ENCODE measurements at places on chromosomes 1 and 21.
A peak's percentile ranks its signal among the peaks of the same experiment; 100 is the strongest.

DNA sequence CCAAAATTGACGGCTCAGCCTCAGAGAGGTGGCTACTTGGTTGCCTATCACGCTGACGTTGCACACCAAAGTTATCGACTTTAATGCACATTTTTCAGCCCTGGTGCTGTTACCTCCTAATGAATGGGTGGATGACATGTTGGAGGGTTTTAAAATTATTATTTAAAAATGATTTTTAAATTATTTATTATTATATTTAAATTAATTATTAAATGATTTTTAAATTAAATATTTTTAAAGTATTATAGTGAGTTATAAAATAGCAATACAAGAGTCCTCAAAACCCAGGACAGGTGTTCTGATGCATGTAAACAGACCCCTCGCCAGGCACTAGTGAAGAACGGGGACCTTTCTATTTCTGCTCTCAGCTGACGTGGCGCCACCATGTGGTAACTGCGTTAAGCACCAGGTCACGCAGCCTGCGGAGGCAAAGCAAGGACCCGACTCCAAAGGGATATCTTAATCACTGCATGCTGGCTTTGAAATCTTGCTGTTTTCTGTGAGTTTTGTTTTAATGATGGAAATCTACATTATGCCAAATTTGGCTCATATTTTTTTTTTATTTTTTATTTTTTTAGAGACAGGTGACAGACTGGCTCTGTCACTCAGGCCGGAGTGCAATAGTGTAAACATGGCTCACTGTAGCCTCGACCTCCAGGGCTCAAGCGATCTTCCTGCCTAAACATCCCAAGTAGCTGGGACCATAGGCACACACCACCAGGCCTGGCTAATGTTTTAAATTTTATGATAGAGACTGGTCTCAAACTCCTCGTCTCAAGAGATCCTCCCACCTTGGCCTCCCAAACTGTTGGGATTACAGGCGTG, 22.6 kb downstream of the CASP9 start:
- peak; percentile 74 for DNase-seq

- peak; percentile 82 for DNase-seq
Measured at GRCh38 chr1:8848663-8849386, 29.7 kb downstream of the ENO1 start.

DNA sequence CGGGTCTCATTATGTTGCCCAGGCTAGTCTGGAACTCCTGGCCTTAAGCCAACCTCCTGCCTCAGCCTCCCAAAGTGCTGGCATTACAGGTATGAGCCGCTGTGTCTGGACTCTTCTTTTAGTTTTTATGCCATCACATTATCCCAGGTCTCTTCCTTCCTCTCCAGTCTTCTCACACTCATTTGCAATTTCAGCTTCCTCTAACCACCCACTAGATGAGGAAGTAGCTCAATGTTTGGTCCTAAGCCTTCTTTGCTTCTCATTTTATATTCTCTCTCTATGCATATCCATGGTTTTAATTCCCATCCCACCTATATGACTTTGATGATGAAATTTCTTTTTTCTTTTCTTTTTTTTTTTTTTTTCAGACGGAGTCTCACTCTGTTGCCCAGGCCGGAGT, 3.1 kb upstream of the ZBTB8A start:
- no peak for DNase-seq

DNA sequence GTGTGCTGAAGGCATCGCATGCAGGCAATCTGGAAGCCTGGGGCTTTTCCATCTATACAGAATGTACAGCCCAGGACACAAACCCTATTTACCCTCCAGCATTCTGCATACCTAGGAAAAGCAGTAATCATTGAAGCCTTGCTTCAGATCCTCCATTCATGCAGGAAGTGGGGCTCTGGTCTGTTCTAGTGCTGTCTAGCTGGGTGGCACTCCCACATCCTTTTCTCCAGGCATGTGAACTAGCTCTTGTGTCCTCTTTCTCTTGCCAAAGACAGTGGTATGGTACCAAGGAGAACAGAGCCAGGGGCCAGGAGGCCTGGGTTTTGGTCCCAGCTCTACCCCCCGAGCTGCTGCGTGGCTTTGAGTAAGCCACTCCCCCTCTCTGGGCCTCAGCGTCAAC, 21.7 kb downstream of the LRP8 start:
- DNase-seq = no peak

- no peak for DNase-seq
Measured at GRCh38 chr1:38581396-38581795, 278.2 kb downstream of the RRAGC start.

DNA sequence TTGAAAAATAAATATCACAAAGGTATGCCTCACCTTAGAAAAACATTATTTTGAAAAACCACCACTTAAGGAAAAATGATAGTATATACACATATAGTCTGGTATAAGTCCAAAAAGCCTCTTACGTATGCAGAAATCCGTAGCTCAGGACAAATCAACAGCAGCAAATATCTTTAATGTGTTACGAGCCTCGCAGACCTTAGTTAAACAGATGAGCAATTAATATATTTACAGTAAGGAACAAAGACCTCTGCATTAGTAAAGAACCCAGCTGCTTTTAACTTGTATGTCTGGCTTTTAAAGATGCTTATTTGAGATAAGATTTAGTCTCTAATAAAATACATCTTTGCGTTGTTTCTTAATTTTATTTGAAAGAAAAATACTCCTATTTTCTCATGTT, 79.9 kb upstream of the CHRM3 start:
- DNase-seq = no peak

DNA sequence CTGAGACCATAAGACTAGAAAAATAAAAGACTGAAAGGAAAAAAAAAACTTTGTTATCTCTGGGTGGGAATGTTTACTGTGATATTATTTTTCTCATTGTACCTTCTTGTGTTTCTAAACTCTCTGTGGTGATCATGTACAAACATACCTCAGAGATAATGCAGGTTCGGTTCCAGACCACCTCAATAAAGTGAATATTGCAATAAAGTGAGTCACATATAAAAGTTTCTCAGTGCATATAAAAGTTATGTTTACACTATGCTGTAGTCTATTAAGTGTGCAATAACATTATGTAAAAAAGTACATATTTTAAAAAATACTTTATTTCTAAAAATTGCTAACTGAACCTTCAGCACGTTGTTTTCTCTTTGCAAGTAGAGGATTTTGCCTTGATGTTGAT, 137.5 kb downstream of the CENPF start:
- DNase-seq = no peak

DNA sequence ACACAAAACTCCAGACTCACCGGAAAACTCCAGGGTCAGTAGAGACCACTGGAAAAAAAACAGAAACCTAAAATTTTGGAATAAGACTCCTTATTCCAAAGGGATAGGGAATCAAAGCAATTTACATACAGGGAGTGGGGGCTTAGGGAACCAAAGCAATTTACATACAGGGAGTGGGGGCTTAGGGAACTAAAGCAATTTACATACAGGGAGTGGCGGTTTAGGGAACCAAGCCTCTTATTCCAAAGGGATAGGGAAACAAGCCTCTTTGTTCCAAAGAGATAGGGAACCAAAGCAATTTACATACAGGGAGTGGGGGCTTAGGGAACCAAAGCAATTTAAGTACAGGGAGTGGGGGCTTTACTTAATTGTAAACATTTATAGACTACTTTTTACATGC, 28.4 kb upstream of the TTLL7 start:
- DNase-seq = no peak

GRCh38 chr1:81559662-81560350, 240.9 kb upstream of the ADGRL2 start:
- DNase-seq = no peak

DNA sequence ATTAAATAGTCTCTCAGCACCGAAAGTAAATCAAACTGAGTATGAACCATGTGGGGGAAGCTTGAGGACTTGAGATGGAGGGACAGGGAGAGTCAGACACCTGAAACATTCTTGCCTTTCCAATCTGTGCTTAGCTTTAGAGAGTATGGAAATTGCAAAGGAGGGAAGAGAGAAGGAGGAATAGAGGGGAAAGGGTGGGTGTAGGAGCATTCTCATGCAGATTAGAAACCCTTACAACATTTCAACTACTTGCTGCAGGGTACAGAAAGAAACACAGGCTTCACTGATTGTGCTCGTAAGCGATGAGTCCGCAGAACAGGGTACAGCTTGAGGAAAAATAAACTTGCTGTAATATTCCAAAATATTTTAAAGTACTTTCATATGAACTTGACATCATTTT, 73.8 kb downstream of the NIBAN1 start:
- DNase-seq = no peak

GRCh38 chr21:30193201-30193600, 22.7 kb downstream of the CLDN8 start:
- DNase-seq = no peak

DNA sequence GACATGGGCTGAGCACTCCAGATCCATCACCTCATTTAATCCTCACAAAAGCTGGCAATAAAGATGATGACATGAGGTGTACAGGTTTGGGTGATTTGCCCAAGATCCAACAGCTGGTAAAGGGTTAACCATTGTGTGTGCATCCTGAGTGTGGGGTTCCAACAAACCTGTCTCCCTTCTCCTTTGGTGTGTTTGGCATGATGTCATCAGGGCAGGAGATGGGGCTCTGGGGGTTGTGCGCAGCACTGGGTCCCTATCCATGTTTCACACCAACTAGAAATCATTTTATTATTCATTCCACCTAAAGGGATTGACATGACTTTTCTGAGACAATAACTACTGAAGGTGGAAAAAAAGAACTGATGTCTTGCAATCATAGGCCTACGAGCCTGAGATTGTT, 452.5 kb downstream of the SIPA1L2 start:
- no peak for DNase-seq

DNA sequence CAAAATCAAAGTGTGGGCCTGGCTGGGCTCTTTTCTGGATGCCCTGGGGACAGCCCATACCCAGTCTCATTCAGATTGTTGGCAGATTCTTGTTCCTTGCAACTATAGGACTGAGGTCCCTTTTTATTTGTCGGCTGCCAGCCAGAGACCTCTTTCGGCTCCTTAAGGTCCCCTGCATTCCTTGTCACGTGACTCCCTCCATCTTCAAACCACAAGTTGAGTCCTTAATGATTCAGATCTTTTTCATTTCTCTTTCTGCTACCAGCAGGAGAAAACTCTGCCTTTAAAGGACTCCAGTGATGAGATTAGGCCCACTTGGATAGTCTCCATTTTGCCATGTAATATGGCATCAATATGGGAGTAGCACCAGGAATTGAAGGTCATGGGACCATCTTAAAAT, 48.6 kb downstream of the PATJ start:
- no peak for DNase-seq

DNA sequence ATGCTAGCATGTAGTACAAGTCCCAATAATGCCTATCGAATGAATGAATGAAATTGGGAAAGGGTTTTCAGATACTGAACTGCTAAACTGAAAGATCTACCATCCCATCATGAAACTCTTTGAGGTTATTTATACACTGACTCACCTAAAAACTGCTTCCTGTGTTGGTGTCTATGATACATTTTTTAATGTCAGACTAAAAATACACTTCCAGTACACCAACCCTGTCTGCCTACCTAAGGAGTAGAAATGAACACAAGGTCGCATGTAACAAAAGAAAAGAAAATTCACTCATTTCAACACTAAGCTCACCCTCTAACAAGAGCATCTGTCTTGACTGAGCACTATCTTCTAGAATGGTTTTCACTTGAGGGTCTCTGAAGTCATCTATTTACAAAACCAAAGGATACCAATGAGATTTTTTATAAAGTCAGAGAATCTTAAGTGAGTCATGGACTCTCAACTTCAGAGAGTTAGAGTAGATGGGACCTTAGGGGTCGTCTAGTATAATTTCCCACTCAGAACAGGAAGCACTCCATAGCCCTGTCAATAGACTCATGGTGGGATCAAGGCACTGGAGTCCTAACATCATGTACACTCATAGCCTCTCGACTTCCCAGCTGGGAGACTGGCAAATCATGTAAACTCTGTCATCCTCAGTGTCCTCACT, 53.4 kb downstream of the WLS start:
- DNase-seq = no peak

- no peak for DNase-seq
Measured at GRCh38 chr1:199242601-199243000, 603.8 kb downstream of the PTPRC start.

DNA sequence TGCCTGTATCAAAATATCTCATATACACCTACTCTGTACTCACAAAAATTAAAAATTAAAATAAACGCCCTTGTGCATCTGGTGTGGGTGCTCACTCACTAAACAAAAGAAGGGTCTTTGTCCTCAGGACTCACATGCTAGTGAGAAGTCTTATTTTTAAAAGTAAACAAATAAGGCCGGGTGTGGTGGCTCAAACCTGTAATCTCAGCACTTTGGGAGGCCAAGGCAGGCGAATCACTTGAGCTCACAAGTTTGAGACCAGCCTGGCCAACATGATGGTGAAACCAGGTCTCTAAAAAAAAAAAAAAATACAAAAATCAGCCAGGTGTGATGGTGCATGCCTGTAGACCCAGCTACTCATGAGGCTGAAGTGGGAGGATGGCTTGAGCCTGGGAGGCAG, 51.5 kb downstream of the BCAR3 start:
- no peak for DNase-seq

DNA sequence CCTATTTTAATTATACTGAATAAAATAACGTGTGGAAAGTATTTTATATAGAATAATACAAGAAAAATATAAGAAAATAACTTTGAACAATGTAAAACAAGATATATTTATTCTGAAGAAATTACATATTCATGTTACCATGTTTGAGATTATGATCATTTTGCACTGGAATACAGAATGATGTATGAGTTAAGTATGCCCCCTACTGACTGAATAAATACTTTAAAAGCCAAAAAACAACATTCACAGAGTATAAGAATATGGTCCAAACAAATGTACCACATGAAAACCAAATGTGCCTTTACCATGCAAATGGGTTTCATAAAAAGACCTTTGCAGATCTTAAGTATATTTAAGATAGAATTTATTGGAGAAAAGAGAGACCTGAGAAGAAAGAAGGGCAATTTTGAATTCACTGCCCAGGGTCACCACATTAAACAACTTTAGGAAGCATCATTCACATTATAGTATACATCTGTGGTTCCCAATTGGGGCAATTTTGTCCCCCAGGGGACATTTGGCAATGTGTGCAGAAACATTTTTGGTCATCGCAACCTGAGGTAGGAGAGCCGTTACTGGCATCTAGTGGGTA, 136.6 kb upstream of the GFI1 start:
- DNase-seq = no peak

DNA sequence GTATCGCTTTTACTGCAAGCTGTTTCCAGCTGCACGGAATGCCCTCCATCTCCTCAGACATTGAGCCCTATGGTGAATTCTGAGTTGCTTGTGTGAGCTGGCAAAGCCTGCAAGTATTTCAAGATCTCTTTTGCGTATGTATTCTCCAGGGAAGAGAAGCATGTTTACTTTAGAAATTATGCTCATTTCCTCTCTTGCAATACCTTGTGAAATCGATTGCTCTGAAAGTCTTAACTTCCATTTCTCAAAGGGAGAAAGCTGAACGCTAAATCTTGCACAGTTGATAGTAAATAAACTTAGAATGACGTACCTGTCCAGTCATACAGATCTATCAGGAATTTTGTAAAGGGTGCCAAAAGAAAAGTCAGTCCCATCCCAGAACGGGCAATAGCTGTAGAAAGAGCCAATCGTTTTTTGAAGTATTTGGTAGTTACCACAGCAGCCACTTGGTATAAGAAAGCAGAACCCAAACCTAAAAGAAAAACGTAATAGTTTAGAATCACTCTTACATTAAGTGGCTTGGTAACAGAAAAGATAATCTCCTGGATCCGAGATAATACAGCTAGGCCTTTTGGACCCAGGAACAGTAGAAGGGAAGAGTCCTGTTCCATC, 10.0 kb downstream of the SLC16A4 start:
- no peak for DNase-seq
